ENCODE measurements at places on chromosomes 6 and 20.

GRCh38 chr6:151095538-151096254 is 144.1 kb upstream of the AKAP12 start:
- no peak for DNase-seq

GRCh38 chr6:167049275-167049674 is 50.1 kb downstream of the CEP43 start:
- no peak for DNase-seq

- DNase-seq: no peak
These were observed 345.2 kb upstream of the RSPO3 start for GRCh38 chr6:126773112-126773805.

DNA sequence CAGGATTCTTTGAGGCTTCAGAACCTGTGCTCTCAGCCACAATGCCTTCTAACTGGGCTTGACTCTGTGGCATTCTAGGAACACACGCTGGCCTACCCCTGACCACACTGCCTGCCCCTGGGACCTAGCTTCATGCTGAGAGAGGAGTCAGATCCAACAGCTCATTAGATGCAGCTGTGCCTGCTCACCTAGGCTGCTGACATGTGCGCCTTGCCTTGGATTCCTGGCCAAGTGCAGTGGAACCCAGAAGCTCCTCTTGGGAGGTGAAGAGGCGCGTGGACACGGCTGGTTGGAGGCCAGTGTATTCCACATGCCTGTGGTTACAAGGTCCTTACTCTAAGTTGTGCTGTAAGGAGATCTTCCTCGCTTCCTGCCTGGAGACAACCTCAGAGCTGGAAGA is 24.7 kb upstream of the KCNK16 start:
- DNase-seq: no peak

GRCh38 chr20:52965819-52966218 is 6.3 kb upstream of the TSHZ2 start:
- no peak for DNase-seq

Measured in IMR-90 (cell line).